ENCODE measurements at places on chromosomes 7 and 10.

DNA sequence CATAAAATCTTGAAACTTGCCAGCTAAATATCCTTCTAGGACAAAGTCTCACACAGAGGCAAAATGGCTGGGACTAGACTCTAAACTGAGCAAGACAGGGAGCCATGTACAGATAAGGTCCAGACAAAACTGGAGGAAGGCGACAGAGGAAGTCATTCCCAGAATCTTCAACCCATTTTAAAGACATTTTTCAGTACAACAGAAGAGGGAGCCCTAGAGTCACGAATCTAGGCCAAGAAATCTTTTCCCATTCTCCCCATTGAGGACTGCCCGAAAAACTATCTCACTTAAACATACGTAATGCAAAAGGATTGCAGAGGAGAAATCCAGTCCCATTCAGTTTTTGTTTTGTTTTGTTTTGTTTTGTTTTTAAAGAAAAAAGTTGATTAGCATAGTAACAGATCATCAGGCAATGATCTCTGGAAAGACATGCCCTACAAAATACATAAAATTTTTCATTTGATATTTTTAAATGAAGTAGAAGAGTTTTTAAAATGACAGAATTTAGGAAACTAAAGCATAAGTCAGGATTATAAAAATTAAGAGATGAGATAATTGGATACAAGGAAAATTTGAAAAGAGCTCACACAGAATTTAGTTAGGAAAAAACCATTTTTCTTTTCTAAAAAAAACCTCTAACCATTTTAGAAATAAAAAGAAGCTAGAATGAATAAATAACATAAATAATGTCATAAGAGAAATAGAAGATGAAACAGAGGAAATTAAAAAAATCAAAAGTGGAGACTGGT is 16.9 kb upstream of the PRF1 start:
- no peak for DNase-seq

- no peak for DNase-seq
Observed at GRCh38 chr7:83289419-83289993, 126.8 kb upstream of the PCLO start.

GRCh38 chr7:148723846-148724245 is 25.1 kb downstream of the CUL1 start:
- DNase-seq, result no peak

- no peak for DNase-seq
Observed at GRCh38 chr7:155368894-155369600, 71.4 kb downstream of the INSIG1 start.

GRCh38 chr7:155467846-155468784 is 10.2 kb downstream of the EN2 start:
- DNase-seq, result no peak

DNA sequence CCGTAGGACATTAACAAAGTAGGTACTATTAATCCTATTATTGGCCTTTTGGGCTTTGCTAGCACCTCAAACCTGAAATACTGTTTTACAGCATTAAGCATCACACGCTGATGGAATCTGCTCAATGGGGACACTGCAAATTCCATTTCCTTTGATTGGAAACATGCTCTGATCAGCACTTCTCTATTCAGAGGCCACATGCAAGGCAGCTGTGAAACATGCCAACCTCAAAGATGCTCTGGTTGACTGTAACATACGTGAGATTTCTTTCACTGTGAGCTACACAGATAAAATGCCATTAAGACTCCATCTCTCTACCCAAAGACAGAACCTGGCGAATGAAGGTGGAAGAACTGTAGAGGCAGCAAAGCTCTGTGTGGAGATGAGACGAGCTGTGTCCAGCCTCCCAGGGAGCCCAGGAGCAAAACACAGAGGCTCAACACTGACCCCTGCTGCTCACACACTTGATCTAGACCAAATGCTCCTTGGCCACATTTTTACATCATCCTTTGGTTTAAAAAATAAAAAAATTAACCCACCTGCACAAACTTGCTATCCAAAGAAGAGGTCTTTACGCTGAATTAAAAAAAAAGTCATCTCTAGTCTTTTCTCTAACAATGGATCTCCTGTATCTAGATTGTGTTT is 8.0 kb downstream of the RSU1 start:
- DNase-seq, result no peak

- no peak for DNase-seq
Observed at GRCh38 chr10:3652886-3653285, 132.1 kb downstream of the KLF6 start.

GRCh38 chr7:39451901-39452300 is 114.3 kb upstream of the YAE1 start:
- no peak for DNase-seq

DNA sequence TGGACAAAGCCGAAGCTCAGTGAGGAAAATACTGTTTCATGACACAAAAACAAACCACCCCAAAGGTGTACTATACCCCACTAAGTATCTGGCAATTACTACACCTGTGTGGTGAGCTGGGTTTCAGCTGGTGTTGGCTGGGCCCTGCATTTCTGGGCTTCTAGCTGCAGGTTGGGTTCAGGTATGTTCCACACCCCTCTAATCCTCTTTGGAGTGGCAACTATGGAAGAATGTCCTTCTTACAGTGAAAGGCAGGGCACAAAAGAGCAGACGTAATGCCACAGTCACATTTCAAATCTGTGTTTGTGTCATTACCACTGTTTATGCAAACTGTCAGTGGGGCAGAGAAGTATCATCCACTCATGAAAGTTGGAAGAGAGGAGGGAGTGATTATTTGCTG is 201.5 kb upstream of the FZD1 start:
- DNase-seq, result no peak

DNA sequence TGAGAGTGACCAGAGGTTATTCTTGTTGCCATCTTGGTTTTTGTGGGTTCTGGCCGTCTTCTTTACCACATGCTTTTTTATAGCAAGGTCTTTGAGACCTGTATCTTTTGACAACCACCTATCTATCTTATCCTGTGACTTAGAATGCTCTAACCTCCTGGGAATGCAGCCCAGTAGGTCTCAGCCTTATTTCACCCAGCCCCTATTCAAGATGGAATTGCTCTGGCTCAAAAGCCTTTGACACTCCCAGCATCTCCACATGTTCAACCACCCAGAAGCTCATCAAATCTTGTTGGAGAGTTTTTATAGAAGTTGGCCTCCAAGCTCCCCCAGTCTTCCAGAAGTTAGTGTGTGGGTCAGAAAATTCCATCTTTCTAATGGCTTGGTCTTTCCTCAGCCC is 464.3 kb upstream of the NRP1 start:
- DNase-seq, result no peak

DNA sequence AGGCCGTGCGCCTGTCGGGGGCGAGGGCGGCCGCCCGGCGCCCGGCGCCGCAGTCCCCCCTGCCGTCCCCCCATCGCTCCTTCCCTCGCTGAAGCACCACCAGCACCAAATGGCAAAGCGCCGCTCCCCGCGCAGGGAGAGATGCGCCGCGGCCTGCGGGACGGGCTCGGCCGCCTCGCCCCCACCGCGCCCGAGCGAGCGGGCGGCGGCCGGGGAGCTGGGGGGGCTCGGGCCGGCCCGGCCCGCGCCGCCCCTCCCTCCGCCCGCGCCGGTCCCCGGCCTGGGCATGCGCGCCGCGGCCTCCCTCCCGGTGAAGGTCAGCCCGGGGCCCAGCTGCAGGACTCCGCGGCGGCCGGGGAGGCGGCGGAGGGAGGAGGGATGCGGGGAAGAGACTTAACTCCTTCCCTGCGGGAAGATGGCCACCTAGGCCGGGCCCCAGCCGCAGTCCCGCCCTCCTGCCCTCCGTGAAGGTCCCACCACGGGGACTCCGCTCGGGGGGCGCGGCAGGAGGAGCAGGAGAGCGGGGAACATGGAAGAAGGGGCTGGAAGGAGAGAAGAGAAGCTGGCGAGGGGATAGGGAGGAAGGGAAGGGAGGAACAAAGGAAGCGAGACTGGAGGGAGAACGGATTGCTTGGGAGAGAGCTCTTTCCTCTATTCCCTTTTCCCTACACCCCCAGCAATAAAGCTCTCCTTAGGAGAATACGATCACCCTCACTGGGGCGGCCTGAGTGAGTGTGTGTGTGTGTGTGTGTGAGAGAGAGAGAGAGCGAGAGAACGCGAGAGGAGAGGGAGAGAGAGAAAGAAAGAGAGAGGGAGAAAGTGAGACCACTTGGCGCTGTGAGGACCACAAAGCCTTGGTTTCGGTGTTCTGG is 3.4 kb upstream of the SMARCD3 start:
- no peak for DNase-seq

GRCh38 chr7:52555805-52556204 is 479.6 kb upstream of the POM121L12 start:
- no peak for DNase-seq

- DNase-seq, result no peak
Observed at GRCh38 chr10:22662733-22663330, 51.5 kb downstream of the PIP4K2A start.

GRCh38 chr10:120075349-120075748 is 182.8 kb downstream of the SEC23IP start:
- no peak for DNase-seq

GRCh38 chr10:75976681-75977080 is 545.3 kb downstream of the LRMDA start:
- DNase-seq, result no peak

DNA sequence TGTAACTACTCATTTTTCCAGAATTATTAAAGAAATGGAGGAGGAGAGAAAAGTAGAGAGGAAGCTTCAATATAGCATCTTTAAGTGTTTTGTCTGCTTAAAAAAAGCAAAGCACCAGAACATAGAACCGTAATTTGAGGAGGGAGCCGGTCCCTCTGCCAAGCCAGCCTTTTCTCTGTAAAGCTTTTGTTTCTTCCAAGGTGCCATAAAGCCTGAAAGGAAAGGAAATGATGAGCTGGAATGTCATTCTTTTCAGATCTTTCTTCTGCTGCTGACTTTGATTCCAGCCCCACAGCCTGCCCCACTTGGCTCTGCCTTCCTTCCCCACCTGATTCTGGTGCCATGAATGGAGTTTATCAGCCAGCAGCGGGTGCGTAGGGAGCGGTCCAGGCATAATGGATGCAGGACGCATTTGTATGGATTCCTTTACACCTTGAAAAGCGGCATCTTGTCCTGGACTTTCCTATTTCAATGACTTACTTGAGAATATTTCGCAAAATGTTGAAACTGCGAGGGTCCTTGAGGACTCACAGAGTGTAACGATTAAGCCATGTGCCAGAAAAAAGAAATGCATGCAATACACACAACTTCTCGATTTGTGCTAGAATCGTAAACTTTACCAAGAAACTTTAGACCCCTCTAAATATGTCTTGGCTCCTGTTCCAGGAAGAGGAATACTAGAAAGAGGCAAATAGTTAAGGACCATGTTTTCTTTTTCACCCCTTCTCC is 569.5 kb upstream of the MGMT start:
- no peak for DNase-seq

DNA sequence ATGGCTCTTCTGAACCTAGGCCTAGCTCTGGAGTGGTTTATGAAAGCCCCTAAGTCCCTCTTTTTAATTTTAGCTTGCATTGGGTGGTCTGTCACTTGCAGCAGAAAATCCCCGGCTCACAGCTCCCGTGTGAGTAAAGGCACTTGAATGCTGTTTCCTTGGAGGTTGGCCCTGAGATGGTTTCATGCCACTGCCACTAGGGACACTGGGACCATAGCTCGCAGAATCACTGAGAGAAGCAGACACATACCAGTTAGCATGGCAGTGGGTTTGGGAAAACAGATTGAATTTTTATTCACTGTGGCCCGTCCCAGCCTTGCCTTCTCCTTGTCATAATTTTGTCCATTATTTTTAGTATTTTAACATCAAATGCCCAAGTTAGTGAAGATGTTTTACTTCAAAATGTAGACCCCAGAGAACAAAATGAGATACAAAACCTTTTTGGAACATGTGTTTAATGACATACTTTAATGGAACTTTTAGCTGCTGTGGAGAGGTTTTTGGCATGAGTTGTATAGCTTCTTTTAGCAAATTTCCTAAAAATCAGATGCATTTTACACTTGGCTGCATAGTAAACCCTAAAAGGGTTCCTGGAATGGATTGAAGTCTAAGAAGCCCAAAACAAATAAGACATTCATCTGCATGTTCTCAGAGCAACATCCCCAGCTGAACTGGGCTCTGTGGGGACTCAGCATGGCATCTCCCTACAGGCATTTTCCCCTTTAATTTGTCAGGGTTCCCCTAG is 259.7 kb upstream of the PITRM1 start:
- DNase-seq, result no peak

- no peak for DNase-seq
Observed at GRCh38 chr7:106737202-106737562, 76.2 kb upstream of the CCDC71L start.

GRCh38 chr10:77560471-77560870 is 77.1 kb downstream of the KCNMA1 start:
- no peak for DNase-seq

Data from stimulated activated CD8-positive, alpha-beta memory T cell treated with anti-CD3 and anti-CD28 coated beads, Interleukin-15, amount 100 ng/mL, for 24 hours (primary cell).